Left cardiac atrium (tissue), 4 donors: ENCODE measurements at places on chromosomes 3 and 15. TPM values are rescaled to one million over a fixed set of nuclear protein-coding genes. Genes with fewer than 3 reads are reported as not detected.

DNA sequence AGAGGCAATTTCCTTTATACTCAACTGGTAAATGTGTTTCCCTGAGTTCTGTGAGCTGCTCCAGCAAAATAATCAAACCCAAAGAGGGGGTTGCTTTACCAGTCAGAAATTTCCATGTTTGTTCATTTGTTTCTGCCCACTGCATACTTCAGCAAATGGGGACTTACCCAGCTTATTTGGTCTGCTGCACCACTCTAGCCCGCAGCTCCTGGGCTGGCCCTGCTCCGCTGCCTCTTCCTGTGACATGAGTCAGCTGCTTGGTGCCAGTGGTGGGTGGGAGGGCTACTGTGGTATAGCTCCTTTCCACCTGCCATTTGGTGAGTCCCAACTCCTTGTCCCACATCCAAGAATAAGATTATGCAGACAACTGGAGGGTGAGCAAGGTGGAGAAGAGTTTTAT lies 644.2 kb downstream of the MCTP2 start:
- no peak for DNase-seq

Gene AMIGO3
- total RNA-seq = 0.09 TPM

GRCh38 chr15:97968380-97968779 lies 7.9 kb downstream of the ARRDC4 start:
- no peak for DNase-seq

GRCh38 chr3:66303491-66303901 lies 82.7 kb downstream of the SLC25A26 start:
- DNase-seq = no peak

DNA sequence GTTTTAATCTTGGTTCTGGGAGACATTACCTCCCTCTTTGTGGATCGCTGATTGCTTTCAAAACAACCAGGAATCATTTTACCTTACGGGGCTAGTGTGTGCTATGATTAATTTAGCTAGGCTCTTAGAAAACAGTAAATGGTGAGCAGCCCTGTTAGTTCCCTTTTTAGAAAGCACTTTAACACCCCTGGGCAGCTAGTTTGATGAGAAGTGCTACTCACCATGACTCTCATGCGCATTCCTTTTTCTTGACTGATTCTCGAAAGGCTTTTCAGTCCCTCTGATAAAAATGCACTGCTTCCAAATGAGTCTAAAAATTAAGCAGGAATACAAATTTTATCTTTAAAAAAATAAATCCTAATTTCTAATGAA lies 75.3 kb upstream of the LEKR1 start:
- DNase-seq = no peak

Gene IL5RA
- total RNA-seq = 2.3 TPM

- DNase-seq = no peak
Measured at GRCh38 chr3:187735837-187736236, 9.4 kb downstream of the BCL6 start.

- no peak for DNase-seq
Measured at GRCh38 chr15:76341366-76342057, 4.9 kb downstream of the ISL2 start.

DNA sequence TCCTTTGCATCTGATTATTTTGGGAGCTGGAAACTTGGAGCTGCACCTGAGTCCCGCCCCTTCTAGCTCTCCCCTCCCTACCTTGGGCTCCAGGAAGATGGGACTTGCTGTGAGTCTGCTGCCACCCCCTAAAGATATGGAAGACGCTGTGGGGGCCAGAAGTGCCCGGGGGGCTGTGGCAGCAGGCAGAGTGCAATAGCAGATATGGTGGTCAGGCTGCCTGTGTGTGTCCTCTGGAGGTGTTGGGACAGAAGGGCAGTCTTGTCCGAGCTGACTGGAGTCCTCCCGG lies 485 bp downstream of the PAK6 start:
- no peak for DNase-seq

Gene CRTC3
- total RNA-seq = 23.1 TPM

GRCh38 chr3:181755959-181756358 lies 44.2 kb downstream of the SOX2 start:
- DNase-seq = no peak

- DNase-seq = no peak
Measured at GRCh38 chr3:58607816-58608215, 30.6 kb upstream of the FAM107A start.

GRCh38 chr3:174758943-174759342 lies 100.2 kb upstream of the NAALADL2 start:
- no peak for DNase-seq

DNA sequence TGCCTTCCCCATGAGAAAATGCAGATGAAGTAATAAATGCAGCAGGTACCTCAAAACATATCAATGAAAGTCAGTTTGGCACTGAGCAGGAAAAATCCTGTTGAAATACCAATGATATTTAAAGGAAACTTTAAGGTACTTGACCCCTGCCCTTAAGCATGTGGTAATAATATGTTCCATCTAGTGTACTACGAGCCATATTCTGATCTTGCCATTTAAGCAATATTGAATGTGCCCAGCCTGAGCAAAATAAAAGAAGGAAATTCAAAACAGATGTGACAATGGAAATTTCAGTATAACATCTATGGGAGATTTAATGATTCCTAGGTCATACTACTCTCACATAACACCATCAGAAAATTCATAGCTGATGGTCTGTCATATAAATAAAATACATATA lies 191.8 kb upstream of the CGNL1 start:
- DNase-seq = no peak

Gene IFRD2
- 53.1 TPM for total RNA-seq

GRCh38 chr15:70112074-70112395 lies 14.3 kb upstream of the TLE3 start:
- DNase-seq = no peak

DNA sequence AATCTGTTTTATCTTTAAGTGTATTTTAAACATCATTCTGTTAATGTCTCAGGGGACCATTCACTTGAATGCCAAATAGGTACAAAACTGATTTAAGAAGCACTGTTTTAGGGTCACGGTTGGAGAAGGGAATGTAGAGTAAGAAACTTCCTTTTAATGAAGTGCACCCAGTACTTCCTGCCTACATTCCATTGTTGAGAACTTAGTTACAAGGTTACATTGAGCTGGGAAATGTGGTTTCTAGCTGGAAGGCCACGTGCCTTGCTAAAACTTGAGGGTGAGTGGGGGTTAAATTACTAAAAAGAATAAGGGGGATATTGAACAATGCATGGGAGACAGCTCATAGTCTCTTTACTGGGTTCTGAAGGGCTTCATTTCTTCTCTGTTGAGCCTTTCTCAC lies 78.3 kb upstream of the TBC1D5 start:
- no peak for DNase-seq

DNA sequence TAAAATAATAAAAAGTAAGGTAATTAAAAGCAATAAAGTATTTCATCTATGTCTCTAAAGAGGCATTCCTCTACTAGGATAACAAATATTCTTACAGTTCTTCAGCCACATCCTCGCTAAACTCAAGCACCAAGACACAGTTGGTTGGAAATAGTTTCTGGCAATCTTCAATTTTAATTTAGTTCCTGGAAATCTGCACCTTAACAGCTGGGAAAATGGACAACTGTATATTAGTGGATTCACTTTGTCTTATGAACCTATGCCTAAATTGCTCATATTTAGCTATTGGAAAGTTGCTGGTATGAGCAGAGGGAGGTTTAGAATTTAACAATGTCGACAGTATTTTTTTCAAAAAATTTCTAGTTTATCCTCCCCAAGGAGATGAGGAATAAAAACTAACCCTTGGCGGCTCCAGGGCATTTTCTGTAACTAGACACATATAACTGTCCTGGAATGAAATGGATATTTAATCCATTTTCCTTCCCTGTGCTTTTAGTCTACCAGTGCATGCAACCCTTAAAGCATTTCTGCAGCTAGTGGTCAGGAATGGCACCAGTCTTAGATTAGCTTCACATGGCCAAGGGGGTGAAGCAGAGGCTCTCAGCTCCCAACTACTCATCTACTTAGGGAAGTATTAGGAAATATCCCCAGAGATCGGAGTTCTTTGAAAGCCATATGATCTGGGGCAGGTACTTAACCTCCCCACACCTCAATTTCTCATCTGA lies 290.0 kb upstream of the THBS1 start:
- no peak for DNase-seq

DNA sequence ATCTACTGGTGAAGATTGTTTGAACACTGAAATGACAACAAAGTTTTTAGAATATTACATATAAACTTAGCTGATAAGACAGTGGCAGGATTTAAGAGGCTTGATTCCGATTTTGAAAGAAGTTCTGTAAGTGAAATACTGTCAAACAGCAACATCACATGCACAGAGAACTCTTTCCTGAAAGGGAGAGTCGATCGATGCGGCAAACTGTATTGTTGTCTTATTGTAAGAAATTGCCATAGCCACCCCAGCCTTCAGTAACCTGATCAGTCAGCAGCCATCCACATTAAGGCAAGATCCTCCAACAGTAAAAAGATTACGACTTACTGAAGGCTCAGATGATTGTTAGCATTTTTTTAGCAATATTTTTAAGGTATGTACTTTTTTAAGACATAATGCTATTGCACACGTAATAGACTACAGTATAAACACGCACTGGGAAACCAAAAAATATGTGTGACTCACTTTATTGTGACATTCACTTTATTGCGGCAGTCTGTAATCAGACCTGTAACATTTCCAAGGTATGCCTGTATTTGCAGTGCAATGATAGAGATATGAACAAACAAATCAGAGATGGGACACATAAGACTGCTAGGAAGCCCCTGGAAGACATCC lies 225.6 kb upstream of the UBE2E1 start:
- DNase-seq = no peak

- peak; percentile 34 for DNase-seq
Measured at GRCh38 chr3:148971401-148972163, 19.8 kb upstream of the GYG1 start.

DNA sequence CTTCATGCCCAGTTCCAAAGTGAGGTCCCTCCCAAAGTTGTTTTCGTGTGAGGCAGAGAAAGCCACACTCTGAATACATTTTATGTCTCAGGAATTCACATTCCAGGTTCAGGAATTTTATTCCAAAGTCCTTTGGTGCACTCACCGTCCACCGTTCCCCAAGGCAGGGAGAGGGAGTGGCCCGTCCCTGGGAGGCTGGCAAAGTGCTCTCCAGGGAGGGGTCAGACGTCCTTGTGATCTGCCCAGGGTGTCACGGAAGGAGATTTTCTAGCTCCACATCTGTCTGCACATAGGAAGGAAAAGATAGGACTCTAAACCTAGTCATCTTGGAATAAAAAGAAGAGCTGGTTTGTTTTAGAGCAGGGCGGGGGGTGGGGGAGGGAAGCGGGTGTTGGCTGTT lies 47.9 kb downstream of the KLF13 start:
- DNase-seq = no peak

DNA sequence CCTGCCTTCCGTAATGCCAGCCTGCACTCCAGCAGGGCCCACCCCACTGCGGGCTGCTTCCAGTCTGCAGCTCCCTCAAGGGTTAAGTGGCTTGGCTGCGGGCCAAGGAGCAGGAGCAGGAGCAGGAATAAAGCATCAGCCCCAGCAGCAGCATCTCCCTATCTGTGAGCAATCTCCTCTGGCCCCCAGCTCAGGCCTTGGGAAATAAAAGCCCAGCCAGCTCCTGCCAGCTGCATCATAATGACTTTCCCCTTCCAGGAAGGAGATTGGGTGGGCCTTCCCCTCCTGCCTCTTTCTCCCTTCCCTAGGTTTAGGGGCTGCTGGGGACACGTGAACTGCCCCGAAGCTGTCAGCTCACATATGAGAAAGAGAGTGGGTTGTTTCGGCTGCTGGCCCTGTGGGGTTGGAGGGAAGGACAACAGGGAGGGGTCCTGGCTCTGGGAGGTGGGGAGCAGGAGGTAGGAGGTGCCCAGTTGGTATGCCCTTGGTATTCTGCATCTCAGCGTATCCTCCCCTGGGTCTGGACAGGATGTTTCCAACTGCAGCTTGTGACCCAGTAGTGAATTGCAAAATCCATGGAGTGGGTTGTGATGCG lies 34.6 kb upstream of the FGD5 start:
- DNase-seq = no peak

Gene SMCO1
- 28.5 TPM for total RNA-seq

Gene C3orf85
- total RNA-seq = not detected

DNA sequence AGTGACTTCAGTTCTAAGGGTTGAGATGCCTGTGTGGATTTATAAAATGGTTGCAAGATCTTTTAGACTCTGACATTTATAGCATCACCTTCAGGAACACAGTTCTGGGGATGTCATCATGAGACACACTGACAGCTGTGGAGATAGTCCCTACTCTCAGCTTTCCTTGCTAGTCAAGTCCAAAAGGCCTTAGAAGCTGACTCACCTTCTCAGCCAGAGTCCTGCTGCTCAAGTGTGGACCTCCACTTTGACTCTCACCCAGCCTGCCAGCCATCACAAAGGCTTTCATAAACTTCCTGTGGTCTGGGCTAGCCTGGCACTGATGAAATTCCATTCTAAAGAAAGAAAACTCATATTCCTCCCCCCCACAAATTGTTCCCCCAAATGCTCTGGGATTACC lies 44.8 kb downstream of the TMEM39A start:
- DNase-seq = no peak

- no peak for DNase-seq
Measured at GRCh38 chr3:183488343-183488742, 59.9 kb upstream of the MCF2L2 start.

Gene B3GALNT1
- 47.6 TPM for total RNA-seq

DNA sequence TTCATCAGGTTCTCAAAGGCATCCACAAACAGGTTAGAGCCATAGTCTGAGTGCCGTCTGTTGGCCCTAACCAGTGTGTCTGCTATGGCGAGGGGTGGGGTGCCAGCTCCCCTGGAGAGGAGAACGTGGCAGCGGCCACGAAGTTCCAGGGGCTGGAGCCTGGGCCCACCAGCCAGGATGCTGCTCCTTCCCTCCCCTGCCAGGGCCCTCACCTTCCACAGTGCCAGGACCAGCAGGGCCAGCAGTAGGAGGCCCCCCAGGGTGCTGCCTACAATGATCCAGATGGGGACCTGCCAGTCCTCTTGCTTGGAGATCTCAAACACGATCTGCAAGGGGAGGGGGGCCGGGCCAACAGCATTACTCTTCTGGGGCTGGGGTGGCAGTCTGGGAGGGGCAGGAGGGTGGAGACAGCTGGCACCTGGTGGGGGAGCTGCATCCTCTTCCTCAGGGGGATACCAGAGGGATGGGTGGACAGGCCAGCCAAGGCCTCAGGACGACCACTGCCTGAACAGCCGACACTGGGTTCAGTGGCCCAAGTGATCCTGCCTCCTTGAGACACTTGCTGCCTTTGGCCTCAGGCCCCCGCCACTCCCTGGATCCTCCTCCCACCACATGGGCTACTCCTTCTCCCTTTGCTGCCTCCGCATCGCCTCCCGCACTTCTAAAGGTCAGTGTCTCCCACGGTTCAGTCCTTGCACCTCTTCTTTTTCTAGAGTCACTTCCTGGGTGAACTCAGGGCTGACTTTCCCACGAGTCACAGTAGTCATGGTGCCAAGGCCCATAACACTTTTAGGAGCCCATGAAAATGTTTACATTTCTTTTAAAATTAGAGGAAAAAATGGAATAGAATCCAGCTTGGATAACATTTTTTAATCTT lies 26.3 kb downstream of the FEM1B start:
- no peak for DNase-seq

GRCh38 chr3:103127737-103128136 lies 692.9 kb downstream of the ZPLD1 start:
- no peak for DNase-seq
